ENCODE measurements at places on chromosomes 2 and 18.

DNA sequence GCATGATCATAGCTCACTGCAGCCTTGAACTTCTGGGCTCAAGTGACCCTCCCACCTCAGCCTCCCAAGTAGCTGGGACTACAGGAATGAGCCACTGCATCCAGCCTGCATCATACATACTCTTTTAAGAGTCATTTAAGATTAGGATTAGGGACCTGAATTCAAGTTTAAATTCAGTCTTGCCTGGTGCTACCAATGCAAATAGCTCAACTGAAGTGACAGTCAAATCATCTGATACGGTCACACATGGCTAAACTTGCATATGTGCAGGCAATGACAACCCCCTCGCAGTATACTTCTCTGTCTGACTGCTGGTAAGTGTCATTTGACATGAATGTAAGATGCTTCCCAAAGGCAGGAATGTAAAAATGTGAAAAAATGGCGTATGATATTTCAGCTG, 31.8 kb upstream of the TMEM131 start:
- DNase-seq: no peak

- DNase-seq: no peak
Measured at GRCh38 chr2:47666332-47666731, 116.6 kb upstream of the MSH6 start.

DNA sequence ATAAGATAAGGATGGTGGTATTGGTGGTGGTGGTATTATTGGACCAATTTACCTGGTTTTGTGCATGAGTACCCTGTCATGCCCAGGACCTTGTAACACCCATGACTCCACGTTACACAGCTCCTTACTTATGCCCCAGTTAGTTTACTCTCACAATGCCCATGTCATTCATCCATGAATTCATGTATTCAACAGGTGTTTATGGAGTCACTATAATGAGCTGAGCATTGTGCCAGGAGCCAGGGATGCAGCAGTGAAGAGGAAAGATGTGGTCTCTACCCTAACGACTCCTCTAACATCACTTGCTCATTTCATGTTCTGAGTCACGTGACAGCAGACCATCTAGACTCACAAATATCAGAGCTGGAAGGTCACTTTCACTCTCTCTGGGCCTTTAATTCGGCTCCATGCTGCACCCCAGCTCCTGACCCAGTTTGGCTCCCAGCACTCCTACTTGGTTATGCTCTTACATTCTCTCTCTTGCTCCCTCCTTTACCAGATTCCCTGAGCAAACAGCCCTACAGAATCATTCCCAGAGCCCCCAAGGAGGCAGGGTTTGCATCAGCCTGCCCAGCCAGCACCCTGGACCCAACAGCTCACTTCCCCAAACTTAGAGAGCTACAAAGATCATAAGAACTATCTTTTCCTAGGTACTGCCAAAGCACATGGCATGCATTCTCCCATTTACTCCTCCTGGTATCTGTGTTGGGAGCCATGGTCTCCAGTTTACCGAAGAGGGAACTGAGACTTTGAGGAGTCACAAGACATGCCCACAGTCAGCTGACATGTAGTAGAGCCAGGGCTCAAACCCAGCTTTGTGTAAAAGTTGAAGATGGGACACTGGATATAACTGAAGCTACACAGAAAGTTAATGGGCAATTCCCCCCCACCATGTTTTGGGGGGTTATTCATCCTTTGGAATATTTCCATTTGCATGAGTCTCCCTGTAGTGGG, 449.9 kb downstream of the LRATD1 start:
- no peak for DNase-seq

DNA sequence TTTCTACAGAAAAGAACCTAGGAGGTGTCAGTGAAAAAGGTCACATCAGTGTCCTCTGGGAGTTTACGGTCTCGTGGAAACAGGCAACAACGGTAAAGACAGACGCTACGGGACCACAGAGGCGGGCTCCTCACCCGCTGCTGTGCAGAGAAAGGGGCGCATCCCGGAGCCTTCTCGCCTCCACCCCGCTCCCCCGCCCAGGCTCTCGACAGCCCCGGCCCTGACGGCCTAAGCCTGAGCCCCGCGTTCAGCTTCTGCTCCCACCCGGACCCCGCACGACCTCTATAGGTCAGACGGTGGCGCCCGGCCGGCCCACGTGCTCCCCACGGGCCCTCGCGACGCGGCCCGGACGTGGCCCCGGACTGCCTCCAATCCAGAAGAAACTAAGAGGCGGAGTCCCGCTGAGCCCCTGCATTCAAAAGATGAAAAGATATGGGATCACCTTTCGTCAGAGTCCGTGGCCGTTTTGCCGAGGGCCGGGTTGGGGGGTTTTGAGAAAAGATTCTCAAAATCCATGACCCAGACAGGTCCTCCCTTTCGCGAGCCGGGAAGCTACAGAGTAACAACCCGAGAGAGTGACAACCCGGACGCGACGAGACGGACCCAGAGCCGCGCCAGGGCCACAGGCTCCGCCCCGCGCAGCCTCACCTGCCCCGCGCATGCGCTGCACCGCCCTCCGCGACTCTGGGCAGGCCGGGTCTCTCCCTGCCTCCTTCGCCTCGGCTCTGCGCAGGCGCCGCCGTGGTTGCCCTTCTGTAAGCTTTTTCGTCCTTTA, at the start of gene ZC3H8:
TSS of gene ZC3H8 (minus strand) at position 577 of the 775 bp plus-strand sequence. CDS start at position 516, 61 bp downstream.
- DNase-seq: peak; percentile 97

DNA sequence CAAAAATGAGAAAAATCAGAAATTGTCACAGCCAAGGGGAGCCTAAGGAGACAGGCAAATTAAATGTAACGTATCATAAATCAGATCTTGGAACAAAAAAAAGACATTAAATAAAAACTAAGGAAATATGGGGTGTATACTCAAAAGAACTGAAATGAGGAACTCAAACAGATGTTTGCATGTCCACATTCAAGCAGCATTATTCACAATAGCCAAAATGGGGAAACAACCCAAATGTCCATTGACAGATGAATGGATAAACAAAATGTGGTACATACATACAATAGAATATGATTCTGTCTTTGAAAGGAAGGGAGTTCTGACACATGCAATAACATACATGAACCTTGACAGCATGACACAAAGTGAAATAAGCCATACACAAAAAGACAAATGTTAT, 155.8 kb upstream of the KLF7 start:
- no peak for DNase-seq

Measured in activated naive CD4-positive, alpha-beta T cell treated with anti-CD3 and anti-CD28 coated beads, Interleukin-2, amount 50 U/mL, for 16 hours (primary cell).